ENCODE measurements at places on chromosomes 7 and 10.

DNA sequence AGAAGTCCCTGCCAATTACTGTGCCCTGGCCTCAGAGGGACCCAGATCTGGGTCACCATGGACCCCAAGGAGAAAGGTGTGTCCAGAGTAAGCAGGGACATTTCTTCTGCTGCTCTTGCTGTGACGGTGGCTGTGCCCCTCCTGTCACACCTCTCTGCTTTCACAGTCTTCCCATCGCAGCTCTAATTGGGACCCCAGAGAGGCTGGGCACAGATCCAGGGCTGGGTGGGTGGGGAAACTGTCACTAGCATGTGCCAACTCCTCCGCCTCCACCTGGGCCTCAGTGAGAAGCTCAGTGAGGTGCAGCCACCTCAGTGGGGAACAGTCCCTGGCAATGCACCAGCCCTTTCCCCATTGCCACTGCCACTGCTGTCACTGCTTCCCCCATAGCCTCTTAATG lies 37.3 kb upstream of the ADCYAP1R1 start:
- no peak for DNase-seq

GRCh38 chr10:6328699-6329423 lies 126.1 kb downstream of the PFKFB3 start:
- no peak for DNase-seq

DNA sequence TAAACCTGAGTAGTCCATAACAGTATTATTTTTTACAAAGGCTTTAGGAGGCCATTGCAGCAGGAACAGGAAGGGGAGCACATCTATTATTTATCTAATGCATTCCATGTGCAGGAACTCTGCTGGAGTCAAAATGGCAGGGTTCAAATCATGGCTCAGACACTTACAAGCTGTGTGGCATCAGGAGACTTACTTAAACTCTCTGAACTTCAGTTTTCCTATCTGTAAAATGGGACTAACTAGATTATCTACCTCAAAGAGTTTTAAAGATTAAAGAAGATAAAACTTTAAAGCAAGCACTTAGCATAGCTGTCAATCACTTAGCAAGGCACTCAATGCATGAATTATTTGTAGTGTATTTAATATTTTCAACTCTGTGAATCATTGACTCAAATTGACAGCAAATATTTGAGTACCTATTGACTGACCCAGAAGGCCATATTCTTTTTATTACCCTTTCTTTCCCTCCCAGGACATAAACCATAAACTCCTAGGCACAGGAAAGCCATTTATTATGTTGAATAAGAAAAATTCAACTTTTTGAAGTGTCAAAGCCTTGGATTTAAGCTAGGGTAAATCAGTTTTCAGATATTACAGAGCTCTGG lies 115.8 kb upstream of the FAM204A start:
- DNase-seq, result no peak

- DNase-seq, result no peak
Measured at GRCh38 chr7:55363386-55364170, 1.6 kb upstream of the LANCL2 start.

DNA sequence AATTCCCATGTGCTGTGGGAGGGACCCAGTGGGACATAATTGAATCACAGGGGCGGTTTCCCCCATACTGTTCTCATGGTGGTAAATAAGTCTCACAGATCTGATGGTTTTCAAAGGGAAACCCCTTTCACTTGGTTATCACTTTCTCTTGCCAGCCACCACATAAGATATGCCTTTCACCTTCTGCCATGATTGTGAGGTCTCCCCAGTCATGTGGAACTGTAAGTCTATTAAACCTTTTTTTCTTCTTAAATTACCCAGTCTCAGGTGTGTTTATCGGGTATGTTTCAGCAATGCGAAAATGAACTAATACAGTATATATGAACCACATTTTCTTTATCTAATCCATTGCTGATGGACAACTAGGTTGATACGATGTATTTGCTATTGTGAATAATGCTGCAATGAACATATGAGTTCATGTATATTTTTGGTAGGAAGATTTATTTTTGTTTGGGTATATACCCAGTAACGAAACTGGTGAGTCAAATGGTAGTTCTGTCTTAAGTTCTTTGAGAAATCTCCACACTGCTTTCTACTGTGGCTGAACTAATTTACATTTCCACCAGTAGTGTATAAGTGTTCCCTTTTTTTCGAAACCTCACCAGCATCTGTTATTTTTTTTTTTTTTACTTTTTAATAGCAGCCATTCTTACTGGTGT lies 70.0 kb upstream of the HGF start:
- DNase-seq, result no peak

DNA sequence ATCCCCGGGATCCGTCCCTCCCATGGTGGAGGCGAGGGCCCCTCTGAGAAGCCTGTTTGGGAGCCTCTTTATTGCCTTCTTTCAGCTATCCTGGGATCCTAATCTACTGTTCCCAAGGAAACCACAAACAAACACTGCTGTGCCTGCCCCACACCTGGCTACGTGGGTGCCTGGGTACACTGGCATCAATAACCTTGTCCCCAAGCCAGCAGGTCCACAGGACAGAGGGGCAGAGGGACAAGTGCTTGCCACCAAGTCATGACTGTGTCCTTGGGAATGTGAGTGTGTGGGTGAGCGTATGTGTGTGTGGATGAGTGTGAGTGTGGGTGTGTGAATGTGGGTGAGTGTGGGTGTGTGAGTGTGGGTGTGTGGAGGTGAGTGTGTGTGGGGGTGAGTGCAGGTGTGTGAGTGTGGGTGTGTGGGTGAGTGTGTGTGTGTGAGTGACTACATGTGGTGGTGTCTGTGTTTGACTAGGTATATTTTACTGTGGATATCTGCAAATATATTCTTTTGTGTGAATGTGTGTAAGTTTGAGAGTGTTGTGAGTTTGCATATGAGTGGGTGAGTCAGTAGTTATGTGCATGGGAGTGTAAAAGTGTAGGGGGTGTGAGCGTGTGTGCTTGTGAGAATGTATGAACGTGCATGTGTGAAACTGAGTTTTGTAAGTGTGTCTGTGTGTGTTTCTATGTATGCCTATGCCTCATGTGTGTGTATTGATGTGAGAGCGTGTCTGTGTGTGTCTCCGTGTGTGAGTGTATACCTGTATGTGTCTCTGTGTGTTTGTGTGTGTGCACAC lies 96.1 kb downstream of the TNS3 start:
- DNase-seq, result no peak

GRCh38 chr10:17657103-17657500 lies 13.2 kb downstream of the STAM start:
- DNase-seq, result no peak

DNA sequence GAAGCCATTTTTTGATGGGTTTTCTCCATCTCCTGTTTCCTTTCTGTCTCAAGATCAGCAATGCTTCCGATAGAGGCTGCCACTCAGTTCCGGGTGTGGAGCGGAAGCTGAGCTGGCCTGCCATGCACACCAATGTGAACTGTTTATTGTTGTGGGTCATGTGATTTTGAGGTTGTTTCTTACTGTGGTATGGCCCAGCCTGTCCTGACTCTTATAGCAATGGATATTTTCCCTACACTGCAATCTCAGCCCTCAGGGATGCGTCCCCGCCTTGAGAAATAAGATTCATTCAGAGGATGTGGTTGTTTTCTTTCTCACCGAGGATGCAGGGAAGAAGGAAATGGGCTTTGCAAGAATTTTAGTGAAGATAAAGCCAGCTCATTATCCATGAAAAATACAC lies 134.7 kb downstream of the PFKFB3 start:
- DNase-seq, result peak; percentile 52

GRCh38 chr10:10869592-10869991 lies 148.1 kb upstream of the CELF2 start:
- DNase-seq, result peak; percentile 39

GRCh38 chr10:82934947-82935346 lies 1060.0 kb downstream of the NRG3 start:
- no peak for DNase-seq

DNA sequence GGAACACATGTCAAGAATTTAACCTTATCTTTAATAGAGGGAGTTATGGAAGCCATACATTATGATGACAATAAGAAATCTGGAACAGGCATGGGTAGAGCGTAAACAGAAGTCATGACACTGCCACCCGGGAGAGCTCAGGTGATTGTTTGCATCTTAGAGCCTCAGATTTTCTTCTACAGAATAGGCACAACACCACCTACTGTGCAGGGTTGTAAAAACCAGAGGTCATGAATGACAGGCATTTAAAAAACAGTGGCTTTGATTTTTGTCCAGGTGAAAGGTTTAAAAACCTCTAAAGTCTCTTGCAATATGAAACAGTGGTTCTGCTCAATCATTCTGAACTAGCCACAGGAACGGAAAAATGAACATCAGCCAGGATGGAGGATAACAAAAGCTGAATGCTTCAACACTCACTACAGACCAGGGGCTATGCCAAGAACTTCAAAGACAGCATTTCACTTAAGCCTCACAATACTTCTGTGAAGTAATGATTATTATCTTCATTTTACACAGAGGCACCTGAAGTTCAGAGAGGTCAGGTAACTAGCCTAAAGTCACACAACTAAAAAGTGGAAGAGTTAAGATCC lies 123.8 kb downstream of the SLC25A13 start:
- DNase-seq, result no peak

DNA sequence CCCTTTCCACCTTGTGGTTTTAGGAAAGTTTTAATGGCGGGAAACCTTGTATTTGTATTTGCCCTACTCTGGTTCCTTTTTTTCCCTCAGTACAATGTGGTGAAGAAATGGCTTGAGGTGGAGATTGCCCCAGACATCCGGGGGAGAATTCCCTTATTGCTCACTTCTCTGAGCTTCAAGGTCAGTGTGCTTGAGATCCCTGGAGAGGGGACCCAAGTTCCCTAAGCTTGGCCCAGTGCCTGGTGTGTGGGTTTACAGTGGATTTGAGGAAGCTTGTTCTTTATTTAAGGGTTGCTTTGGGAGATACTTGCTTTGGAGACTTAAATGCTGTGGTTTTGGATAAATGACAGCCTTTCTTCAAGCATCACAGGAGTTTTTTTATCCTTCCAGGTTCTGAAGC lies 18.3 kb downstream of the CALHM2 start:
- peak; percentile 48 for DNase-seq

GRCh38 chr7:70700055-70700940 lies 431.6 kb upstream of the GALNT17 start:
- DNase-seq, result no peak

GRCh38 chr10:16752099-16752498 lies 65.1 kb downstream of the RSU1 start:
- DNase-seq, result no peak

DNA sequence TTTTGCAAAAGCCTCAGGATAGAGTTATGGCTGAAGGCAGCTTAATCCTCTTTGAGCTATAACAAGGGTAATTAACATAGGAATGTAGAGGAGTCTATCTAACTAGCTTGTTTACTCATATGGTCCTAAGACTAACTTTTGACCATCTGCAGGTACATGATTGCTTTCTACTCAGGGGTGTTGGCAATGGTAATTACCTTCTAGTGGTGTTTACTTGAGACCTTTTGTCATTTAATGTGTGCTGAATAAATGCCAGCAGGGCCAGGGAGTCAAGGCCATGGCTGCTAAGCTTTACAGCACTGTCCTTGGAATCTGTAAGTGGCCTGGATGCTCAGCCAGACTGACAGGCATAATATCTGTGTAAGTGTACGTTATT lies 1325.0 kb downstream of the XPNPEP1 start:
- no peak for DNase-seq

DNA sequence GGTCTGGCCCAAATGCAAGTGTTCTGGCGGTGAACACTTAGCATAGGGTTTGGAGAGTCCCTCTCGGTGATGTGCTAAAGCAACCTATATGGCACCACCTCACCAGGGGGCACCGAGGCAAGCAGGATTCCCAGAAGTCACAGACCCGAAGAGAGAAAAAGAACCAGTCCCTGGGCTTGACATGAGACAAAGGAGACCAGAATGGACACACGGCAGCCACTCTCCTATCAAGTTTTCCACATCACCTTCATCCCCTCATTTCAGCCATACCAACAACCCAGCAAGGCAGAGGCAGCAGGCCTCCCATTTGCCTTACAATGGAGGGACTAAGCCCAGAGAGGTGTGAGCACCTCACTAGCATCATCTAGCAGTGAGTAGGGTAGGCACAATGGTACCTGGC lies 19.7 kb downstream of the GPRIN2 start:
- no peak for DNase-seq

DNA sequence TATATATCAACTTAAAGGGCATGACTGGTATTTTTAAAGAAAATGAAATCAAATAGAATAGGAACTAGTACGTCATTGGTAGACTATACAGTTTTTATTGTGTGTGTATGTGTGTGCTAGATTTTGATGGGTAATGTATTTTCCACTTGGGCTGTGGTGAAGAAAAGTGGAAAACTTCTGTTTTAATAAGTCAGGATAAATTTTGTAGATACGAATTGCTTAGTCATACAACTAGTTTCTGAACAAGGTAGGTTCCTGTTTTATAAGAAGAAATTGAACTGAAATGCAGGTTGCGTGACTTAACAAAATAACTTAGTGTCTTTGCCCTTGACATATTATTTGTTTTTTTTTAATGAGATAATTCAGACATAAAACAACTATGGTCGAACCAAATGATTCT lies 24.3 kb downstream of the UBN2 start:
- no peak for DNase-seq

DNA sequence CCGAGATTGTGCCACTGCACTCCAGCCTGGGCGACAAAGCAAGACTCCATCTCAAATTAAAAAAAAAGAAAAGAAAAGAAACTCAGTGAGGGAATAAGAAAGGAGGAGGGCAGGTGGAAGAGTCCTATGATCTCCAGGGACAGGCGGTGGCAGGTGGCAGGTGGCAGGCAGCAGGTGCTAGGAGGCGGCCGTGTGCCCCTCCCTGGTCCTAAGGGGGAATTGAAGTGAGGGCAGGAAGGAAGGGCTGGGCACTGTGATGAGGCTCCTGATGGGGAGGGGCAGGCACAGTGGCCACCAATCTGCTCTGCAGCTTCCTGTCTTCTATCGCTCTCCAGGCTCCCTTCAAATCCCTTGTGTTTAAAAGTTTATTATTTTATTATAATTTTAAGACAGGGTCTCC lies 41.2 kb upstream of the UBE3C start:
- DNase-seq, result no peak

DNA sequence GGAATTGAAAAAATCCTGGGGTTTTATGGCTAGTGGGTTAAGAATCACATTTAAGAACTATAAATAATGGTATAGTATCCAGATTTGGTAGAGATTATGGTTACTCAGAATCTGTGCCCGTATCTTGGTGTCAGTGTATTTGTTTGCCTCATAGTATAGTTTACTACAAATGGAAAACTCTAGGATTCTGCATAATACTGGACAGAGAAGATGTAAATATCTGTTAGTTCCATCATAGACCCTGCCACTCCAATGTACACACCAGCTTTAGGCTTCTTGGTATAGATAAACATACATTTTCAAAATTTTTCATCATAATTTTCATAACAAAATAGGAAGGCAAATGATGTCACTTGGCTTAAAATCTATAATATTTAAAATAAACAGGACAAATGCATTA lies 108.1 kb downstream of the CFTR start:
- DNase-seq, result no peak

- DNase-seq, result no peak
Measured at GRCh38 chr10:42990721-42991441, 86.0 kb upstream of the RET start.

- no peak for DNase-seq
Measured at GRCh38 chr10:3502673-3503072, 282.3 kb downstream of the KLF6 start.

- no peak for DNase-seq
Measured at GRCh38 chr10:61612009-61612408, 50.7 kb upstream of the CABCOCO1 start.
